ENCODE measurements at places on chromosomes 3 and 15.
A peak's percentile ranks its signal among the peaks of the same experiment; 100 is the strongest.

DNA sequence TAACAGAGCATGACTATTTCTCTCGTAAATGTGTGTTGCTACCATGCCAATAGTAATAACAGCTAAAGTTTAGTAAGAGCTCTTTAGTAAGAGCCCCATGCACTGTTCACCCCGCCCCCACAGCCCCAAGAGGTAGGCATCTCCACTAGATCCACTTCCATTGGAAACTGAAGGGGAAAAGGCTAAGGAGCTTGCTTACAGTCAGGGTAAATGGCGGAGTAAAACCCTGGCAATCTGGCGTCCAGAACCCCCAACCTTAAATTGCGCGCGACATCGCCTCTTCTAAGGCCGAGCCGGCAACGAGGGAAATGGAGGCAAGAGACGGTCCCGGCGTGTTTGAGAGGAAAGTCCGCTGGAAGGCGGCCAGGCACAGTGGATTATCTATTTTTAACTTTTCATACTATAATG is 654 bp upstream of the C3orf38 start:
- peak overlapping the region; percentile 94 for H3K27ac ChIP-seq
- DNase-seq: no peak
- no peaks in the 10 kb centered on the region for H3K36me3 ChIP-seq
- peaks cover 3% of the 10 kb centered on the region for H3K4me1 ChIP-seq
- H3K27me3 ChIP-seq: no peaks in the 10 kb centered on the region

DNA sequence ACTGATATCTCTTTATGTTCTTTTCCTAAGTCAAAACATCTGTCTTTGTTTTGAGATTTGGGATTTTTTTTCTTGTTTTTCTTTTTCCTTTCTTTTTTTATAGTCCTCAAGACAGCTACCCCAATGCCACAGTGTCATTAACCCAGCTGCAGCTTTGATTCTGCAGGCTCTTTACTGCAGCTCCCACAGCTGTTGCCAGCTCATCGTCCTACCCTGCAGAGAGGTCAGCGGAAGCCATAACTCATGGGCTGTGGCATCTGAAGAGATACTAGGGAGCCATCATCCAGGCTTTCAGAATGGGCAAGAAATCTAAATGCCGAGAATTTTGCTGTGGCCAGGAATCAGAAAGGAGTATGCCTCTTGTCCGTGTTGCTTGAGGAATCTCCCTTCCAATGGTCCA is 44.3 kb upstream of the SLC24A5 start:
- no peak overlapping the region for H3K4me3 ChIP-seq
- no peaks in the 10 kb centered on the region for H3K4me1 ChIP-seq
- no peak for DNase-seq
- no peaks in the 10 kb centered on the region for H3K36me3 ChIP-seq

- DNase-seq: no peak
- H3K4me1 ChIP-seq: no peaks in the 10 kb centered on the region
- no peak overlapping the region for H3K27ac ChIP-seq
- peaks cover 17% of the 10 kb centered on the region for H3K36me3 ChIP-seq
- no peak overlapping the region for H3K4me3 ChIP-seq
Observed at GRCh38 chr15:70672081-70672480, 91.3 kb downstream of the UACA start.

DNA sequence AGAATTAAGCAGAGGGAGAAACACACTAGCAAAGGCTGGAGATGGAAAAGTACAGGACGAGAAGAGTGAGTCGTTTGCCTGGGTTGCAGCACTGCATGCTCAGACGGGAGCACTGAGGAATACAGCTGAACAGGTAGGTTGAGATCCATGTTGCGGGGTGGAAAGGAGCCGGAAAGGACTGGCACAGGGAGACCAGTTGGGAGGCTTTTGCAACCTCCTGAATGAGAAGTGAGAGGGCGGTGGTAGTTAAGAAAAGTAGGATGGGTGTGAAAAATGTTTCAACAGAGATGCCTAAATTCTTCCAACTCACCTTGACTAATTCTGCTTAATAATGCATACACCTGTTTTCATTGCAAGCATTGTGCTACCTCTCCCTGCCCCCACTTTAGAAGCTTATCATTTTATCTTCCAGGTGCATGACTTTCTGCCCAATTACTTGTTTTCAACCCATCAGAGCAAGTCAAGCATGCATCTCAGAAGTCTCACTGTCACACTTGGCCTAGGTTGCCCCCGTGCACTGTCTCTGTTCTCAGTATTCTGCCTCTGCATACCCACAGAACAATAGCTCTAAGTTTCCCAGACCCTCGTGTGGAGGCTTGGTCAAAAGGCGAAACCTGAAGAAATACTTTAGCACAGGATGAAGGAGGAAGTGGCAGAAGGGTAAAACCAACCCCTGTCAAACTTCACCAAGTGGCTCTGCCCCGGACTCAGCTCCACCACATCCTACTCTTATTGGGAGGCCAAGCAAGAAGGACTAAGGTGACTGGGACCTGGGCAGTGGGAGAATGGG is 199.3 kb upstream of the BCL6 start:
- no peak for DNase-seq
- H3K27ac ChIP-seq: no peak overlapping the region
- H3K4me1 ChIP-seq: peaks cover 2% of the 10 kb centered on the region
- no peak overlapping the region for H3K4me3 ChIP-seq
- H3K36me3 ChIP-seq: no peaks in the 10 kb centered on the region

GRCh38 chr15:70507772-70508371 is 255.5 kb downstream of the UACA start:
- DNase-seq: no peak
- H3K36me3 ChIP-seq: no peaks in the 10 kb centered on the region
- no peak overlapping the region for H3K4me3 ChIP-seq
- no peaks in the 10 kb centered on the region for H3K27me3 ChIP-seq
- no peaks in the 10 kb centered on the region for H3K4me1 ChIP-seq
- no peak overlapping the region for H3K27ac ChIP-seq

Measured in neuronal stem cell (in vitro differentiated cells).